ENCODE measurements at places on chromosomes 4 and X. TPM values are rescaled to one million over a fixed set of nuclear protein-coding genes. Genes with fewer than 3 reads are reported as not detected.
A peak's percentile ranks its signal among the peaks of the same experiment; 100 is the strongest.

- DNase-seq = no peak
These were observed 133.6 kb upstream of the CPEB2 start for GRCh38 chr4:14868426-14869395.

Gene SULT1E1
- total RNA-seq = 0.41 TPM

GRCh38 chr4:19947349-19947748 is 304.4 kb upstream of the SLIT2 start:
- peak; percentile 86 for DNase-seq

DNA sequence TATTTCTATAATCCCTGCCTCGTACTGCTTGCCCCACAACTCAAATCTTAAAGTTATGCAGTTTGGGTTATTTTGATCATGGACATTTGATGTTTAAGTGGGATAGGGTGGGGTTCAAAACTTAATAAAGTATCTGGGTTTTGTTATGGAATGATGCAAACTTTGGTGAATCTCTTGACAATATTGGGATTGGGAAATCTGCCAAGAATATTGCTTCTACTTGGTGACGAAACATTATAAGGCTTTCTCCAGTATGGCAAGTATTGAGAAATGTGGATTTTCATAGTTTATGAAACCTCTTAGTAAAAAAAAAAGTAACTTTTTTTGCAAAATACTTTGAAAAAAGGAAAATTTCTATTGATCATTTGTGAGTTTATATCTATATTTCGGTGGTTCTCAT is 130.8 kb upstream of the SFRP2 start:
- DNase-seq = no peak

Data from fibroblast of the aortic adventitia (primary cell).